KG1 (cell line): ENCODE measurements at places on chromosomes 6 and 20.

GRCh38 chr6:154113392-154113791 lies 74.4 kb downstream of the OPRM1 start:
- DNase-seq = no peak

DNA sequence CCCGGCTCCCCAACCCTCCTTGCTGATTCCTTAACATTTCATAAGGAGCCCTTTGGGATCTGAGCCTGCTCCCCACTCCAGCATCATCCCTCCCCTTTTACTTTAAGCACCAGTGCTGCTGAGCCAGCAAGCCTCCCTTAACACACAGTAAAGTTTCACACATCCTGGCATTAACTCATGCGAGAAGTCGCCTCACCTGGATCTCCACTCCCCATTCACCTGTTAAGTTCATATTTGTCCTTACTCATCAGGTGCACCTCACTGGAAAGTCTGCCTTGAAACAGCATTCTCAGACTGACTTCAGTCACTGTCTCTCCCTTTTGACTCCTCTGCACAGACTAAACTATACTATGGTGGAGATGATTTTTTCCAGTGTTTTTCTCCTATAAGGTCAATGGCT lies 47.8 kb upstream of the MAP7 start:
- DNase-seq = no peak

- DNase-seq = no peak
These were observed 11.2 kb upstream of the MRPS18A start for GRCh38 chr6:43698584-43699349.

DNA sequence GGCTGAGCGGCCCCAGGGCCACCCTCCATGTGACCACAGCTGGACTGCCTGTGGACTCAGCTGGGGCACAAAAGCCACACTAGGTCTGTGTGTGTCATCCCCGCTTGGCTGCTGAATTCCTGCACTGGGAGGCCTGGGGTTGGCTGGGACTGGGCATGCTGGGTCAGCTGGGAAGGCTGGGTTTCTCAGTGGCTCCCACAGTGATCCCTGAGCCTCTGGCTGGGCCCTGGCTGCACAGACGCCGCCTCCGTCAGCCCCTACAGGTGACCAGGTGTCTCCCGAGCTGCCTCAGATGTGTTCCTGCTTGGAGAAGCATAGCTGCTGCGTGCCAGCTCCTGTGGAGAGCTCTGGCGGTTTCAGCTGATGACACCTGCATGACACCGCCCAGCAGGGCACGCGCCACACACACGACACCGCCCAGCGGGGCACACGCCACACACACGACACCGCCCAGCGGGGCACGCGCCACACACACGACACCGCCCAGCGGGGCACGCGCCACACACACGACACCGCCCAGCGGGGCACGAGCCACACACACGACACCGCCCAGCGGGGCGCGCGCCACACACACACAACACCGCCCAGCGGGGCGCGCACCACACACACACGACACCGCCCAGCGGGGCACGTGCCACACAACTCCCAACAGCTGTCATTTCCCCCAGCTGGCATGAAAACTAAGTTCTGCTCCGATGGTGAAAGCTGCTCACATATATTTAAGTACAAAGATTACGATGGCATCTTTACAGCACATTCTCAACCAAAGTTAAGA lies 88.8 kb downstream of the TAF4 start:
- no peak for DNase-seq

- DNase-seq = no peak
These were observed 12.0 kb upstream of the GMDS start for GRCh38 chr6:2257363-2257762.
